ENCODE measurements at places on chromosomes 7 and 10. TPM values are rescaled to one million over a fixed set of nuclear protein-coding genes. Genes with fewer than 3 reads are reported as not detected.

DNA sequence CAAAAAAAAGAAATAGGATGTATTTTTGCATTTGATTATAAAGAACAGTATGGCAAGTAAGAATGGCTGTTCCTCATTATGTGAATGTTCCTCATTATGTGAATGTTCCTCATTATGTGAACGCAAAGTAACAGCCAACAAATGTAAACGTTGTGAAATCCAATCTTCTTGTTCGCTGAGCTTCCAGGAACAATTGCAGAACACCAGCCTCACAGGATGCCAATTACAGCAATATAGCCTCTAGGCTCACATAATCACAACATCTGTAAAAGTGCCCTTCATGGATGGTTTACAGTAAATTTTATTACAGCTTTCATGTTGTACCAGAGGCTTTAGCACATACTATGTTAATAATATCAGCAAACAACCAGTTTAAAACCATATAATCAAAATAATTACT, 71.6 kb downstream of the THSD7A start:
- no peak for DNase-seq

DNA sequence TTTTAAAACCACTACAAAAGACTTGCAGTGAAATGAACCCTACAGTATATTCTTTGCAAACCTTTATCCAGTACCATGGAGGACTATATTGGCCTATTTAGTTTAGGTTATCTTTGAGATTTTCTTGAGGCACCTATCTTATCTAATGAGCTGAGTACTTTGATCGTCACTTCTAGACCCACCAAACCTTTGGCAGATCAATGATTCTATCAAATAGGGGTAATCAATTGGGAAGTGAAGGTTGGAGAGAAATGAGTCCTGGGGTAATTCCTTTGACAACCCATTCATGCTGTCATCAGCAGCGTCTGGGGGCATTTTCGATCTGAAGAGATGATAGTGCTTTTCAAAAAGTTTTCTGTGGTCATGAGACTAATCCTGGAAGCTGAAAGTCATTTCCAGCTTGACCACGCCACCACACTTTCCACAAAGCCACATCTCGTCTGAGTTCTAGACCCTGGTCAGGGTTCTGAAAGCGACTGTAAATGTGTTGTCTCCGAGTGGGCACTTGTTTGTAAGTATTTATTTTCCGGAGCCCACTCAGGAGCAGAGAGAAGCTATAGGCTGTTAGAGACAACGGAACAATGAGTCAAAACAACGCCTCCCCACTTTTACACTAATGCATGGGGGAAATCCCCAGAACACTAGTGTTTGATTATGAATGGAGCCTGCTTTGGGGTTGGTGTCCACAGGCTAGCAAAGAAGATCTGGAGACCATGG, 4.8 kb downstream of the EGR2 start:
- no peak for DNase-seq

DNA sequence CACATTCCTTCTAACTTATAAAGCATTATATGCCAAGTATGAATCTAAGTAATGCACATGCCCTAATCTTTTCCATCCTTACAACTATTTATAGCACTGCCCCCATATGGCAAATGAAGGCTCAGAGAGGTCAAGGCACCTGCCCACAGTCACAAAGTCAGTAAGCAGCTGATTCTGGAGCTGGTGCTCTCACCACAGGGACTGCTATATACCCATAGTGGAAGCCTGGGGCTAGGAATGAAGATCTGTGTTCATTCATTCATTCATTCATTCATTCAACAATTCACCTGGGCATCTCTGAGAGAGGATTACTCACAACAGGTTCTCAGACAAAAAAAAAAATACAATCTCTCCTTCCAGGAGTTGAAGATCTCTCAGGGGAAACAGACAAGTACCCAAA, 213.4 kb downstream of the KCNMA1 start:
- no peak for DNase-seq

GRCh38 chr7:50145801-50146338, 52.8 kb upstream of the ZPBP start:
- DNase-seq, result no peak

DNA sequence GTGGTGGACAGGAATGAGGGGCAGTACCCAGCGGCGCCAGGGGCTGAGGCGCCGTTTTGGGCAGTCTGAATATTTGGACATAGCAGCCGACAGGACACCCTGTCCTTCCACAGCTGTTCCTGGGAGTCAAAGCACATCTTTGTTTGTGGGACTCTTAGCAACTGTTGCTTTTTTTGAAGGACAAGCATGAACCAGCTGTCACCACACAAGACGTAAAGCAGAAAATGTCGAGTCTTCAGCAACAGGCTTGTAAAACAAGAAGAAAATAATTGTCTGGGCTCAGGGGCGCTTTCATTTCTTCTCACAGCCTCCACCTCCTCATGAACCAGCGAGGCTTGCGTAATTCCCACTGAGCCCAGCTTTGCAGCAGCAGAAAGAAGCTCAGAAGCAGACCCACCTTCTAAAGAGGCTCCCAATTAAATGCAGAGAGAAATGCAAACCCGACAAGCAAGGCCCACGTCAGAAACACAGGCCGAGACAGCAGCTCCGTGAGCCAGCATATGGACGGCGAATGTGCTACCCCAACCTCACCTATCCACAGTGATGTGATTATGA, 68.9 kb upstream of the DNAAF5 start:
- DNase-seq, result no peak

DNA sequence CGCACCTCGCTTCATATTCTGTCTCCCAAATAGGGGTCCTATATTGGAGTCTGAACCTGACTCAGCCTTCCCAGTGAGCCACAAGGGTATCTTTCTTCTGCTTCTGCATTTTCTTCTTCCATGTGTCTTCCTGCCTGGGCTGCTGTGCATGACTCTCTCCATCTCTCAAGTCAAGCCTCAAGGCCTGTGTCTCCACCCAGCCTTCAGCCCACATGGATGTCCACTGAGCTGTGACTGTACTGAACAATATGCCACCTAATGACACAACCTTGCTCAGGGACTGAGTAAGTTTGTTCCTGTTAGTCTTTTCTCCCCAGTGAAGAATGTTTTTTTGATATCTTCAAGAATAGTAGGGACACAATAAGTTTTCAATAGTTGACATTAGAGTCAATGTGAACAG, 162.7 kb upstream of the TBX20 start:
- DNase-seq, result no peak

- DNase-seq, result no peak
Measured at GRCh38 chr7:6709808-6710207, 3.1 kb upstream of the ZNF12 start.

GRCh38 chr7:127976056-127976737, 55.0 kb downstream of the LRRC4 start:
- no peak for DNase-seq

- no peak for DNase-seq
Measured at GRCh38 chr10:106987362-106987761, 177.1 kb downstream of the SORCS1 start.

DNA sequence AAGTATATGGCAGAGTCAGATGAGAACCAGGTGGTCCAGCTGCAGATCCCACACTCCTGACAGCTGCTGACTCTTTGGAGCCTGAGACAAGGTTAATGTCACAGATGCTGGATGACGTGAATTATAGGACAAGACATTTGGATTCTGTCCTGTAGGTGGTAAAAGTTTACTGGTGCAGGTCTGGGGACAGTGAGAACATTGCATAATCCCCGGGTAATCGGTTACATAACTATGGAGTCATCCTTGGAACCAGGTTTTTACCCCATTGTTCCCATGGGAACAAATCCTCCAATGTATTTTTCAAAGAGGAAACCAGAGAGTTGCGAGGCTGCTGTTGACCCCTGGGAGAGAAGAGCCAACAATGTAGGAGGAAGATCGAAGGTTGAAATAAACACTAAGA, 27.5 kb upstream of the ZCCHC24 start:
- DNase-seq, result no peak

The TLX1 gene
- 1.0 TPM for total RNA-seq

The LOXL4 gene
- total RNA-seq, result 0.58 TPM

The LRIT1 gene
- not detected for total RNA-seq

- DNase-seq, result no peak
Measured at GRCh38 chr10:75396631-75397495, 4.7 kb downstream of the ZNF503 start.

- no peak for DNase-seq
Measured at GRCh38 chr10:50561816-50562215, 61.9 kb downstream of the SGMS1 start.

GRCh38 chr10:117212176-117212575, 14.9 kb downstream of the KCNK18 start:
- DNase-seq, result no peak

All from mucosa of descending colon (tissue), 3 donors.